ENCODE measurements at places on chromosomes 6 and 20. TPM values are rescaled to one million over a fixed set of nuclear protein-coding genes. Genes with fewer than 3 reads are reported as not detected.

The FAM50B gene
- total RNA-seq = 3.9 TPM

The CLPSL2 gene
- total RNA-seq = 1.4 TPM

The TRIM40 gene
- not detected for total RNA-seq

The HUS1B gene
- 0.20 TPM for total RNA-seq

The SLC17A5 gene
- total RNA-seq = 10.3 TPM

The RAB44 gene
- total RNA-seq = 0.06 TPM

The NKX2-2 gene
- total RNA-seq = not detected

The TMEM14A gene
- 33.4 TPM for total RNA-seq

The ME1 gene
- total RNA-seq = 39.6 TPM

The ATP9A gene
- total RNA-seq = 10.1 TPM

The HCK gene
- 0.08 TPM for total RNA-seq

The MAPK13 gene
- total RNA-seq = 1.3 TPM

The GPSM3 gene
- total RNA-seq = 0.38 TPM

The ZNF334 gene
- not detected for total RNA-seq

The BAG2 gene
- 9.4 TPM for total RNA-seq

The HLA-DOA gene
- total RNA-seq = 0.50 TPM

The LZTS3 gene
- total RNA-seq = 2.7 TPM

The TIAM2 gene
- total RNA-seq = 3.2 TPM

The FAXC gene
- 5.1 TPM for total RNA-seq

The SOX18 gene
- total RNA-seq = 2.8 TPM

The RSPO4 gene
- total RNA-seq = not detected

The LAMP5 gene
- total RNA-seq = 0.05 TPM

The TCP11 gene
- not detected for total RNA-seq

The RREB1 gene
- total RNA-seq = 8.5 TPM

The DLK2 gene
- total RNA-seq = 5.1 TPM

The CRISP2 gene
- total RNA-seq = not detected

The C20orf141 gene
- 0.36 TPM for total RNA-seq

The HLA-DQA1 gene
- not detected for total RNA-seq

The PTCRA gene
- total RNA-seq = not detected

The SLC17A3 gene
- 0.93 TPM for total RNA-seq

The SIRPB1 gene
- 0.90 TPM for total RNA-seq

The MOXD1 gene
- total RNA-seq = 1.6 TPM

The CFB gene
- 3.3 TPM for total RNA-seq

The TREM1 gene
- total RNA-seq = not detected

The TSHZ2 gene
- not detected for total RNA-seq

The UNC5CL gene
- 0.57 TPM for total RNA-seq

The TREML1 gene
- not detected for total RNA-seq

The SLC12A5 gene
- total RNA-seq = 14.8 TPM

The COL9A1 gene
- total RNA-seq = not detected

The CST1 gene
- total RNA-seq = 1.2 TPM

The BTNL2 gene
- not detected for total RNA-seq

The RCAN2 gene
- total RNA-seq = not detected

The RHAG gene
- total RNA-seq = 0.10 TPM

The PDYN gene
- 0.06 TPM for total RNA-seq

The PAX1 gene
- total RNA-seq = not detected

The MC3R gene
- not detected for total RNA-seq

The SAMD10 gene
- not detected for total RNA-seq

The LY6G5C gene
- total RNA-seq = 0.77 TPM

The GTSF1L gene
- total RNA-seq = not detected

The TMEM74B gene
- 3.1 TPM for total RNA-seq

The MTFR2 gene
- total RNA-seq = 13.6 TPM

The SPTLC3 gene
- not detected for total RNA-seq

The HLA-DOB gene
- total RNA-seq = 0.13 TPM
